Activated T-cell treated with anti-CD3 and anti-CD28 coated beads, Interleukin-2, amount 50 U/mL, for 72 hours (primary cell): ENCODE measurements at places on chromosomes 13 and 19. TPM values are rescaled to one million over a fixed set of nuclear protein-coding genes. Genes with fewer than 3 reads are reported as not detected.

Gene ZNF415
- total RNA-seq, result 5.2 TPM

DNA sequence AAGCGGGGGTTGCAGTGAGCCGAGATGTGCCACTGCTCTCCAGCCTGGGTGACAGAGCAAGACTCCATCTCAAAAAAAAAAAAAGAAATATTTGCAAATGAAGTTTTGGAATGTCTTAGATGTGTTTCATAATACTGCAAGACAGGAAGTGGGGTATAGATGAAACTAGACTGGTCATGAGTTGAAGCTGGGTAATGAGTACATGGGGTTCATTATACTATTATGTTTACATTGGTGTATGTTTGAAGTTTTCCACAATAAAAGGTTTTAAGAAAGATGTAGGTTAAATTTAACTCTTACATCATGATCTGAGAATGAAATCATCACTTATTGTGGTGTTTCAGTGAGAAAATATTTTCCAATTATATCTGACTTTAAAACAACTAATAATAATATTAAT lies 19.0 kb downstream of the FNDC3A start:
- H3K36me3 ChIP-seq, result peaks cover 17% of the 10 kb centered on the region
- no peak overlapping the region for H3K4me3 ChIP-seq
- H3K27ac ChIP-seq, result no peak overlapping the region
- H3K27me3 ChIP-seq, result no peaks in the 10 kb centered on the region

DNA sequence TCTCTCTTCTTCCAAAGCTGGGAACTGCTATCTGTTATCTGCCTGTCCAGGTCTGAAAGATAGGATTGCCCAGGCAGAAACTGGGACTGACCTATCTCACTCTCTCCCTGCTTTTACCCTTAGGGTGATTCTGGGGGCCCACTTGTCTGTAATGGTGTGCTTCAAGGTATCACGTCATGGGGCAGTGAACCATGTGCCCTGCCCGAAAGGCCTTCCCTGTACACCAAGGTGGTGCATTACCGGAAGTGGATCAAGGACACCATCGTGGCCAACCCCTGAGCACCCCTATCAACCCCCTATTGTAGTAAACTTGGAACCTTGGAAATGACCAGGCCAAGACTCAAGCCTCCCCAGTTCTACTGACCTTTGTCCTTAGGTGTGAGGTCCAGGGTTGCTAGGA lies 5.1 kb downstream of the KLK3 start:
- no peaks in the 10 kb centered on the region for H3K36me3 ChIP-seq
- DNase-seq, result no peak
- no peaks in the 10 kb centered on the region for H3K4me1 ChIP-seq

GRCh38 chr13:46992383-46992952 lies 95.6 kb upstream of the HTR2A start:
- H3K4me1 ChIP-seq, result no peaks in the 10 kb centered on the region
- no peak for DNase-seq
- H3K27me3 ChIP-seq, result peaks cover 6% of the 10 kb centered on the region
- H3K27ac ChIP-seq, result no peak overlapping the region
- H3K4me3 ChIP-seq, result no peak overlapping the region

DNA sequence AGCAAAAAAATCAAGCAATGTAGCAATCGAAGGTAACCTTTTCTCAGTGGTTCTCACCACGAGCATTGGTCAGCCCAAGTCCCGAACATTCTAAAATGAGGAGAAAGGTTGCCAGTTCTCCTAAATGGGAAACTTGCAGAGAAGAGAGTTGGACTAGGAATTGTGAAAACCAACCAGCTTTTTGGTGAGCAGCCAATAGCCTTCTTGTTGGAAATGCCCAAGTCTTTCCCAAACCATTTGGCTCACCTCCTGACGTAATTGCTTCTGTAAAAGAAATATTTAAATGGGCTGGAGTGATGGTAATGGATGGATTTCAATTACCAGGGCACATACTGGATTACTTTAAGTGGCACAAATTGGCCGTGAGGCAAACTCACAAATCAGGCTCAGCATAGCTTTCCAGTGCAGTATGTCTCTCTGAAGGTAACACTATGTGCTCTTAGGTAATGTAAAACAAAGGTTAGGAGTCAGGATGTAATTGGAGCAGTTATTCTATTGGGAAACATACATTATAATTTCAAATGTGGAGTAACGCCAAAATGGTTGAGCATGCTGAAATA lies 423.2 kb downstream of the KLF5 start:
- no peak overlapping the region for H3K27ac ChIP-seq
- H3K36me3 ChIP-seq, result no peaks in the 10 kb centered on the region
- H3K4me1 ChIP-seq, result no peaks in the 10 kb centered on the region
- no peak for DNase-seq

- DNase-seq, result no peak
- no peaks in the 10 kb centered on the region for H3K27me3 ChIP-seq
- H3K36me3 ChIP-seq, result no peaks in the 10 kb centered on the region
- H3K4me3 ChIP-seq, result no peak overlapping the region
- H3K27ac ChIP-seq, result no peak overlapping the region
- H3K4me1 ChIP-seq, result no peaks in the 10 kb centered on the region
Measured at GRCh38 chr13:59247171-59247570, 916.6 kb downstream of the DIAPH3 start.

Gene ZNF284
- total RNA-seq, result 3.3 TPM
